ENCODE measurements at places on chromosomes 4 and X.

- no peak for DNase-seq
Observed at GRCh38 chr4:82989575-82990429, 20.8 kb downstream of the LIN54 start.

- DNase-seq = peak; percentile 97
Observed at GRCh38 chr4:74109116-74109869, 10.3 kb upstream of the CXCL2 start.

GRCh38 chr4:182567119-182567518 is 323.9 kb downstream of the TENM3 start:
- DNase-seq = no peak

DNA sequence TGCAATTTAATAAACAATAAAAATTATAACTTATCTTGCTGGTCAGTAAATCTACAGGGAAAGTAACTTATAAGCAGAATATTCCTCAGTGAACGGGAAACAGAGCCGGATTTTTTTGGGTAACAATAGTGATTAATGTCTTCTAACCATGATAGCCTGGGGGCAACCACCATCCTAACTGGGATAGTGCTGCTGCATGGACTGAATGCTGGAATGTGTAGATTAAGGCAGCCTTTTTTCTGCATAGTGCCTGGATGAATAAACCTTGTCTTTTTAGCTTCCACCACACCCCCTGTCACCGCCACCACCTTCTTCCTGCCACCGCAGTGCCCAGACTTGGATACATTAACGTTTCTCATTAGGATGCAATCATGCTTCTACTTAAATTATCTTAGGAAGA is 83.6 kb upstream of the LNX1 start:
- DNase-seq = no peak

GRCh38 chrX:120450163-120450562 is 18.9 kb downstream of the LAMP2 start:
- no peak for DNase-seq

GRCh38 chr4:173237152-173237551 is 68.5 kb downstream of the GALNT7 start:
- DNase-seq = no peak

DNA sequence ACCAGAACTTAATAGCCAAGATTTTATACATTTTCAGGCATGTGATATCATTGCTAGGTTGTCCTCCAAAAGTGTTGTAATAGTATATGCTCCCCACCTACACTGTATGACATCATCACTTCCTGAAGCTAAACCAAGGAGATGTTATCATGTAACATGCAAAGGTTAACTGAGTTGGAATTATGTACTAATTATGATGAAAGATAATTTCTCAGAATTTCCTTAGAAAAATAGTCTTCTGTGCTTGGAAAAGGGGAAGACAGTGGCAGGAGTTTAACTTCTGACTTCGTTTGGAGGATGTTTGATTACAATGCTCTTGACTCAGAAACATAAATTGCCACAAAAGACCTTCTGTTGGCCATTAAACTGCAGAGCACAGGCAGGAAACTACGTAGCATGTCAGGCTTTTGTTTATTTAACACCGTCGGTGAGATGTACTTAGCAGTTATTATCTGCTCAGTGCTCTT is 83.6 kb upstream of the GUCY1A1 start:
- DNase-seq = peak; percentile 47

DNA sequence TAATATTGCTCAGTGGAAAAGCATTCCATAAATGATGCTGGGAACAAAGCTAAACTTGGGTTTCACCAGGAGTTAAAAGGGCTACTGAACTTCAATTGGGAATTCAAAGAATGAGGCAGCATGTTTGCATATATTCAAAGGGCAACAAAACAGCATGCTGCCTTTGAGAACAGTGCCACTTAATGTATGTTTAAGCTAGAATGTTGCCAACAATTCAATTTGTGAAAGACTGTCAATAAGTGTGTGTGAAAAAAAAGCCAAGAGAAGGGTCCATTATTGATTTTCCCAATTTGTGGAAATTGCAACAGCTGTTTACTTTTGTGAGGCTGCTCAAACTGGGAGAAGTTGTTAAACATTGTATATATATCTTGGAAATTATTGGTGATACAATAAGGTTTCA is 701.9 kb upstream of the ACTRT1 start:
- DNase-seq = no peak

- no peak for DNase-seq
Observed at GRCh38 chr4:76605099-76605563, 170.1 kb downstream of the SHROOM3 start.
